ENCODE measurements at places on chromosomes 16 and 17.

DNA sequence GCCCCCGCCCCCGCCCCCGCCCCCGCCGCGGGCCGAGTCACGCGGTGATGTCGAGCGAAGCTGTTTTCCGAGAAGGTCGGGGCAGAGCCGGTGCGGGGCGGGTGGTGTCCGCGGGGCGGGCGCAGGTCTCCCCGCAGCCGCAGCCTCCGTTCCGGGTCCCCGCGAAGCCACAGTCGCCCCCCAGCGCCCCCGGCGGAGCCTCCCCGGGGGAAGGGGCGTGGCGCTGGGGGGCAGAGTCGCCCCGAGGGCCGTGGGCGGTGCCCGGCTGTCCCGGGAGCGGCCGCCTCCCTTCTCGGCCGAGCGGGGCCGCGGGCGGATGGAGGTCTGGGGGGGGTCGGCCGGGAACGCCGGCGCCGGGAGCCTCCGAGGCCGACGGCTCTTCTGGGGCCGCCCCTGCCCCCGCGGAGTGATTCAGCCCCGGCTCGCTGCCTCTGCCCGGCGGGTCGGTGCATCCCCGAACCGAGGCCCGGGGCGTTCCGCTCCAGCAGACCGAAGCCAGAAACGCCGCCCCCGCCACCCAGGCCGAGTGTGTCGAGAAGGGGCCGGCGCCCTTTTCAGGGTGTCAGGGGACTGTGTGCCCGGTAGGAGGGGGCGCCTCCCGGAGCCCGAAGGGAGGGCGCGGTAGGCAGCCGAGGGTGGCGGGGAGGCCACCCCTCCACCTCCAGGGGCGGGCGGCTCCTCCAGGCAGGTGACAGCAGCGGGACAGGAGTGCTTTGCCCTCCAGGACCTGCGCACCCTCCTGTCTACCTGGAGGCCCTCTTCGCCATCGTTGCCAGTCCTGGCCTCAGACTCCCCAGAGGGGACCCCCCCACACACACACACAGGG is 1.7 kb downstream of the METRNL start:
- DNase-seq, result no peak

DNA sequence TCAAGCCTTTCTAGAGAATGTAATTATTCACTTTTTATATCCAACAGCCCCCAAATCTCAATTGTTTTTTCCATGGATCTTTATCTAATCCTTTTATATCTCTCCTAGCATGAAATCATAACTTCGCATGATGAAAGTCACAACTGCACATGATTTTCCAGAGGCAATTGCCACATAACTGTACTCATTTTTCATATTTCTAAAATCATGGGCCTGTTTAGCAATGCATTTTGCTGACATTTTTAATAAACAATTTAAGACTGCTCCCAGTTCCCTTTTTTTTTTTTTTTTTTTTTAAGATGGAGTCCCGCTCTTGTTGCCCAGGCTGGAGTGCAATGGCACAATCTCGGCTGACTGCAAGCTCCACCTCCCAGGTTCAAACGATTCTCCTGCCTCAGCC is 83.5 kb downstream of the VMP1 start:
- DNase-seq, result no peak

DNA sequence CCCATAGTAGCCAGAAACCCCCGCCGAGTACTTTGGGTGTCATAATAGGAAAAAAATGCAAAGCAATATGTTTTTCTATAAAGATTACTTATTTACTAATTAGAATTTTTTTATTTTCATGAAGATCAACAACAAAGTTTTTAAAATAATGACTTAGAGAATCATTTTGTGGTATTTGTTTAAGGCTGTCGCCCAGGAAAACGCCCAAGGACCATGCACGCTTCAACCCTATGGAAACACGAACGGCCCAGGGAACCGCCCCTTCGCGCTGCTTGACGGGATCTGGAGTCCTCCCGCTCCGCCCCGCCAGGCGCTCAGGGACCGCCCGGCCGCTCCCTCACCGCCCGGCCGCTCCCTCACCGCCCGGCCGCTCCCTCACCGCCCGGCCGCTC is 408 bp upstream of the KPNA2 start:
- DNase-seq, result peak; percentile 95

GRCh38 chr16:11109566-11109965 is 146.4 kb downstream of the SOCS1 start:
- peak; percentile 39 for DNase-seq

DNA sequence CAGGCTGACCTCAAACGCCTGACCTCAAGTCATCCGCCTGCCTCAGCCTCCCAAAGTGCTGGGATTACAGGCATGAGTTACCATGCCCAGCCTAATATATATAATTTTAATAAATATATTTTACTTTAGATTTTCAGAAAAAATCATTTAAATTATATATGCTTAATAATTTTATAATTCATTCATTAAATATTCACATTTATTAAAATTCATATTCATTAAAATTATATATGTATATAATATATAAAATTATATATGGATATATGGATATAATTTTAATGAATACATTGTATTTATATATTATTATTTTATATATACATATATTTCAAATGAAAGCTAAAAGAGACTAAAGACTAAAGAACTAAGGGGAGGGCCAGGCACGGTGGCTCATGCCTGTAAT is 29.4 kb downstream of the COPRS start:
- no peak for DNase-seq
